ENCODE measurements at places on chromosomes 3 and 15. TPM values are rescaled to one million over a fixed set of nuclear protein-coding genes. Genes with fewer than 3 reads are reported as not detected.

KBTBD13 gene
- not detected for total RNA-seq

TP63 gene
- total RNA-seq: 0.15 TPM

CAV3 gene
- not detected for total RNA-seq

PLA2G4F gene
- not detected for total RNA-seq

NR2F2 gene
- total RNA-seq: 11.6 TPM

GOLGB1 gene
- total RNA-seq: 31.7 TPM

CILP gene
- total RNA-seq: 2.5 TPM

UPK1B gene
- total RNA-seq: 0.20 TPM

PLA2G4E gene
- total RNA-seq: not detected

FILIP1L gene
- total RNA-seq: 7.4 TPM

GPR176 gene
- total RNA-seq: 0.59 TPM

GCNT3 gene
- total RNA-seq: 0.20 TPM

FBXL22 gene
- total RNA-seq: not detected

PLSCR4 gene
- 25.2 TPM for total RNA-seq

FGF7 gene
- 0.69 TPM for total RNA-seq

LDHAL6B gene
- not detected for total RNA-seq

MYZAP gene
- total RNA-seq: not detected

DNASE1L3 gene
- 32.9 TPM for total RNA-seq

ANKRD63 gene
- total RNA-seq: not detected

PDHB gene
- 47.2 TPM for total RNA-seq

WDR49 gene
- total RNA-seq: not detected
